ENCODE measurements at places on chromosomes 13 and 19.

DNA sequence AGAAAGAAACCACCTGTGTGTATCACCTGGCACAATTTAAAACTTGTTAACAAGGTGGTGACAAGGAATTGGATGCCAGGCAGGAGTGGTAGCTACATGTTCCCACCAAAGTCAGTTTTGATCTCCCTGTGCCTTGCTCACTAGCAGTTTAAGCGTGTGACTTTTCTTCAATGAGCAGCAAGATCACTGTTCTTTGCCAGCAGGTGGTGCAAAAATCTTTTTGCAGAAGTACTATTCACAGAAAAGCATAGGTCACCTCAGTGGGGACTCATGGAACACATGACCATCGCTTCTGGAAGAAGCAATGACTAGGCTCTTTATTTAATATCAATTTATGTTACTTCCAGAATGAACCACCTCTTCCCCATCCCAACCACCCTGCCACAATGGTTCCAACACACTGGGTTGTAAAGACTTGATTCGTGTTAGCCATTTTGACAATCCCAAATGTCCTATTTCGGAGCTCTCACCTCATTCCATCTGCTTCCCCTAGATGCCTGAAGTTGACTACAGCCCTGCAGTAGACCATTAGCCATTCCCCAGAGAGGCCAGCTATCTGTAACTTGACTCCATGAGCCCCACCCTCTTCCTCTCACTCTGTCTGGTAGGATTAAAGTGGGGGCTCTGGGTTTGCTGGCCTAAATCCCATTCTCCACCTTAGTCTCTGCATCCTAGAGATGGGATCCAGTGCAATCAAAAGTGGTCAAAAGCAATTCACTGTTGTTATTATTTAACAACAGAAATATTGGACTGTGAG is 59.1 kb upstream of the TNFRSF19 start:
- DNase-seq, result no peak

DNA sequence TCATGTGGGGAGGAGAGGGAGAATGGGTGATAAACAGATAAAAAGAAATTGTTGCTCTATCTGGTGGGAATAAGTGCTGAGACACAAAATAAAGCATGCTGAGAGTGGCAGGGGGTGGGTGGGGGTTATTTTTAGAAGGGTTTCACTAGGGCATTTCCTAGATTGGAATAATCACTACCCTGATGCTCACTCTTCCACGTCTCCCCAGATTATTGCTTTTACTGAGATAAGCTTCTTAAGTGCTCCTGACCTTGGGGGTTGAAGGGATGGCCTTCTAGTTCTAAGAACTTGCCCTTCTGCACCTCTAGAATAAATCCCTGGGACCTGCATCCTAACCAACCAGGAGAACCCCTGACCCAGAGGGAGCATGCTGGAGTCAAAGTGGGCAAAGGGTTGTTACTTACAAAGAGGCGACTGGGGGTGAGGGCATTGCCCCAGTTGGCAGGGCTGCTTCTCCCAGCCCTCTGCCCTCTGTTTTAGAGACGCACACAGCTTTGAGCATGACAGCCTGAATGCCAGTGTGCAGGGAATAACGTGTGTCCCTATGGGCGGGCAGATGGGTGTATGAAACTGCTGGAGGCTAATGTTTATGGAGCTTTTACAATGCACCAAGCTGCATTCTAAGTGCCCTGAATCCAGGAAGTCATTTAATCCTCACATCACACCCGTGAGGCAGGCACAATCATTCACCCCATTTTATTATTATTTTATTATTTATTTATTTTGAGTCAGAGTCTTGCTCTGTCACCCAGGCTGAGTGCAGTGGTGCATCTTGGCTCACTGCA is 743 bp downstream of the RDH8 start:
- DNase-seq, result no peak

DNA sequence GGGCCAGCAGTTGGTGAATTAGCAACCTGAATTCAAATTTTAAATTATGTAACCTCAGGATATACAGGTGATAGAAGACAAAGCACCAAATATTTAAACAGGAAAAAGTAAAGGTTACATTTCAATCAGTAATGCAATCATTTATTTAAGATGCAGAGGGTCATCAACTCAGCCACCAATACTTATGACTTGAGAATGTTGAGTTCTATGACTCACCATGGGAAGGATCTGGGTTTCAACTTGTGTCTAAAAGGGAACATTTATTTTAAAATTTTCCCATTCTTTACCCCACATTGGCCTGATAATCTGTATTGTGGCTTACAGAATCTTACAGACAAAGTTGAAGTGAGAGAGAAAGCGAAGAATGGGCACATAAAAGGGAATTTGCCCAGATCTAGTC is 418.0 kb downstream of the NDFIP2 start:
- DNase-seq, result no peak

GRCh38 chr19:40332669-40333068 is 15.5 kb downstream of the C19orf47 start:
- DNase-seq, result no peak

DNA sequence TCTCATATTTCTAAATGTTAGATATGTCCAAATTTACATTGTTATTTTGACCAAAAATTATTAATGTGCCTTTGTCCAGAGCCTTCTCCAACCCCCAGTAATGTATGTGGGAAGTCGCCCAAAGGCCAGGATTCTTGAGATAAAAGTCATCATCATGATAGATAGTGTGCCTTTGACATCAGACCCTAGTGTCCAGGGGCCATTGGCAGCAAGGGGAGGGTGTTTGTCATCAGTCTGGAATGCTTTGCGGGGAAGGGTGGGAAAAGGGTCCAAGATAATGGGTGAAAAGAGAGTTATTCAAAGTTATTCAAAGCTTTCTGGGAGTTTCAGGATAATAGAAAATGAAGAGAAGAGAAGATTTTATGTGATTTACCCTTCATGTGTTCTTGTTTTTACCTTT is 909.5 kb upstream of the GPC6 start:
- no peak for DNase-seq

DNA sequence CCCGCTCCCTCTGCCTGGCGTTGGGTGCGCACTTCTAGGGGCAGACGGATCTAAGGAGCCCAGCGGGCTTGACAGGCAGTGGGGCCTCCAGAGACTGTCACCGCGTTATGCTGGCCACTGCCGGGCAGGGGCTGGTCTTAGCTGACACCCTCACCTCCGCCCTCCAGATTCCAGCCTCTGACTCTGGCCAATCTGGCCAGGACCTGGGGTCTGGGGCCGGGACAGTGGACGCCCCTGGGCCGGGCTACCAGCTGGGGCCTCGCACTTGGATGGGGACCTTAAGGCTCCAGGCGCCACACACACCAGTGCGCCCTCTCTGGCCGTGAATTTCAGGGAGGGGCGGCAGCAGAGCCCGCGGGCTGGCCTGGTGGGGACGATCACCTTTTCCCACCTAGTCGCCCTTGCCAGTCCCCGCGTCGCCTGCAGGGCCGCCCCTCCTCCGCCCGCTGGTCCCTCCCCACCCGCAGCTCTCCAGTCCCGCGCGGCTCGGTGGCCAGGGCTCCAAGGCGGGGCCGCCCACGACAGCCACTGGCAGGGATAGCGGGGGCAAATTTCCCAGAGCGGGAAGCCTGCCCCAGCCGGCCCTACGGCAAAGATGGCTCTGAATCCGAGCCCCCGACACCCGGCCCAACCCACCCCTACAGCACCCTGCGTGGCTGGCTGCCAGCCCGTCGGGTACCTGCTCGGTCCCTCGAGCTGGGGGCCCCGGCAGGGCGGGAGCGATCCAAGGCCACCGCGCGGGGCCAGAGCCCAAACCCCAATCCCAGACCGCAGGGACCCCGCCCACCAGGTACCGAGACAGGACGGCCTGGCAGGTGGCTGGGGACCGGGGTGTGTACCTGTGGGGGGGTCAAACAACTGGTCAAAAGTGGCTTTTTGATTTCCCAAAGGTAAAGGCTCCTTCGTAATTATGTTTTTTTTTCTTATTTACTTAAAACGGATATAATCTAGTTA is 6.1 kb upstream of the ZNF98 start:
- DNase-seq, result no peak

Data from AG09319 (cell line).